ENCODE measurements at places on chromosomes 13 and 19. TPM values are rescaled to one million over a fixed set of nuclear protein-coding genes. Genes with fewer than 3 reads are reported as not detected.

Gene PLPPR2
- total RNA-seq: 13.0 TPM

Gene ZNF221
- 15.2 TPM for total RNA-seq

Gene STOML3
- not detected for total RNA-seq

Gene IRGC
- not detected for total RNA-seq

Gene RB1
- total RNA-seq: 21.1 TPM

Gene FXYD3
- not detected for total RNA-seq

Gene ZSCAN5B
- not detected for total RNA-seq

Gene TNFSF11
- not detected for total RNA-seq

Gene PROSER1
- total RNA-seq: 13.9 TPM

Data from fibroblast of lung (primary cell).